ENCODE measurements at places on chromosomes 12 and 14.

- no peak for DNase-seq
These were observed 73.7 kb upstream of the RAP1B start for GRCh38 chr12:68536885-68537485.

DNA sequence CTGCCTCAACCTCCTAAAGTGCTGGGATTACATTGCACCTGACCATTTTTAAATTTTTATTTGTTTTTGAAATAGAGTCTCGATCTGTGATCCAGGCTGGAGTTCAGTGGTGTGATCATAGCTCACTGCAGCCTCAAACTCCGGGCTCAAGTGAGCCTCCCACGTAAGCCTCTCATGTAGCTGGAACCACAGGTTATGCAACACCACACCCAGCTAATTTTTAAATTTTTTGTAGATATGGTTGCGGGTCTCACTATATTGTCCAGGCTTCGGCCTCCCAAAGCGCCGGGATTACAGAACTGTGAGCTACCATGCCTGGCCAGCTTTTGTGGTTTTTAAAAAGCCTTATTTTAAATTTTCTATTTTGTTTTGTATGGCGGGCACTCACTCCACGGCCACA lies 2.2 kb upstream of the DRAM1 start:
- no peak for DNase-seq

GRCh38 chr12:40032433-40033241 lies 73.2 kb downstream of the SLC2A13 start:
- no peak for DNase-seq

DNA sequence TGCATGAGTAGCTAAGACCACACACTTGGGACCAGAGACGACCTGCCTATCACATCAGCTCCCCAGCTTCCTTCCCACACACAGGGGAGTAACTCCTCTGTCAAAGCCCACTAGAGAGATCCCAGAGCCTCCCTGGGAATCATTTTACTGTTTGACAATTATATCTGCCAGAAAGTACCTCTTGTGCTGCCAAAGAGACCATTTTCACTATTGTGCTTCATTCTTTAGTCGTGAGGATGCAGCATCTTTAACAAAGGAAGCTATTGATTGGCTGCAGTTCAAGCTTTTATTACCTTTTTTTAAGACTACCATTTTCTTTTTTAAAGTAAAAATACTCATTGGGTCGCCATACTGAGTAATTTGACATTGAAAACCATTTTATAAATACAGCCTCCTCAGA lies 194.5 kb upstream of the RGS6 start:
- no peak for DNase-seq

- DNase-seq: no peak
These were observed 30.6 kb downstream of the USP15 start for GRCh38 chr12:62290846-62291245.

DNA sequence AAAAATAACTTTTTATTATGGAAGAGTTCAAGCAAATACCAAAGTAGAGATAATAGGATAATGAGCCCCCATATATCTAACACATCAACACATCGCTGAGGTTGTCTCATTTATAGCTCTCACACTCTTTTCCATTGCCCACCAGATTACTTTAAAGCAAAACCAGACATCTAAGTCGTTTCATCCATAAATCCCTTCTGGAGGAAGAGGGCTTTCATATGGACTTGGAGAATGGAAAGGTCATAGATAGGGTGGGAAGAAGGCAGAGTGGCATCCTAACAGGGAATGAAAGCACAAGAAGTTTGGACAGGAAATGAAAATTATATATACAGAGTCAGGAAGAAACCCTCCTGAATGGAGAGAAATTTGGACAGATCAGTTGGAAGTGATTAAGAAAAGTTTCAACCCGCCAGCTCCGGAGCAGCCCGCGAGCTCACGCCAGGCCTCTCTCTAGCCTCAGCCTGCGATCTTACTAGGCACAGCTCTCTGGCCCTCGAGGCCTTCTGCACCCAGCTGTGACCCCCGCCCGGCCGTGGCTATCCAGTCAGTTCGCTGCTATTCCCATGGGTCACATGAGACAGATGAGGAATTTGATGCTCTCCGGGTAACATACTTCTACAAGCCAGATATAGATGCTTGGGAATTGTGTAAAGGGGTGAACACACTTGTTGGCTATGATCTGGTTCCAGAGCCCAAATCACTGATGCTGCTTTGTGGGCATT lies 48.4 kb upstream of the NID2 start:
- DNase-seq: peak; percentile 60

DNA sequence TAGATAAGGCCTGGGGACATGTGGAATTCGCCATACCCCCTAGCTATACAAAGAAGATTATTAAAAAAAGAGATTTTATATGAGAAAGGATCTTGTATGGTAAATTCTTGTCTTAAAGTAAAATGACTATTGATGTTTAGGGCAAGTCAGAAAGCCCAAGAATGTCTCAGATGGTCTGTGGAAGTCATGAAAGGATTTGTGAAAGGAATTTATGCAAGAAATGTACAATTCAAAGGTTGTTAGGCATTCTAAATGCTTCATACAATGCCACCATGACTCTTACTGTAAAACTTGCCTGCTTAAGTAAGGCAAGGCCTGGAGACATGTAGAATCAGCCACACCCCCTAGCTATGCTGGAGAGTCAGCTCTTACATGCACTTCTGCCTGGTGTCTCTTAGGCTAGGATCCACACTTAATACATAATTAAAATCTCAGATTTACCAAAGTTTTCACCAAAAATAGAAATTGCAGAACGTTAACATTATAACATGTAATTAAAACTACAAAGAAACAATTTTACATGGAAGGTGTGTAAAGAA lies 8.9 kb upstream of the ETNK1 start:
- DNase-seq: no peak

- no peak for DNase-seq
These were observed 27.6 kb downstream of the BCL11B start for GRCh38 chr14:99244367-99244901.

GRCh38 chr12:89880690-89881350 lies 172.2 kb upstream of the ATP2B1 start:
- no peak for DNase-seq

GRCh38 chr12:54147186-54147585 lies 41.6 kb downstream of the SMUG1 start:
- no peak for DNase-seq

DNA sequence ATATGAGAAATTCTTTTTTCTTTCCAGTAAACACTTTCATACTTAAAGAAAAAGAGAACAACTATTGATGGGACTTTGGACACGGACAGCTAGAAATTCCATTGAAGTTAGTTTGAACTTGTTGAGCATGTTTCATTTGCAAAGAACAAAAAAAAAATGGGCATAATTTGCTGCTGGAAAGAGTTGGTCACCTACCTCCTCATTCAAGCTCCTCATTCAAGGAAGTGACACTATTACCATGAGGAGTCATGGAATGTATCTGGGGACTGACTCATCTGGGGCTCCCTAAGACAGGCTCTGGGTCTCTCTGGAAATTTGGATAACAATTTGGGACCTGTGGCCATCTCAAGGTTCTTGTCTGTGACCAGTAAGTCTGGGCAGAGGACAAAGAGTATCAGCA lies 50.4 kb downstream of the KICS2 start:
- peak; percentile 26 for DNase-seq

DNA sequence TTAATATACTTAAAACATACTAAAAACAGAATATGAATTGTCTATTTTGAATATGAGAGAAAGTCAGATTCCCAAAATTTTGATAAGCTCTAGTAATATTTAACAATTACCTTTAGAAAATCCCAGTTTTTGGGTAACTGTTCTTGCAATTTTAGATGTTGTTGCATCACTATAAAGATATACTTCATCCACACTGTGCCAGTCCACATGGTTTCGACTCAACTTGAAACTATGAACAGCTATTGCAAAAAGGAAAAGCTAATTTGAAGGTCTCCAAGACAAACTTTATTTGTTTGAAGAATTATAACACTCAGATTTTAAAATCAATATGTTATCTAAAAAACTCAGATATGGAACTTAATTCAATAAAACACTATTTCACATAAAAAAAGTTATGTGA lies 59.9 kb downstream of the DDHD1 start:
- DNase-seq: no peak

- no peak for DNase-seq
These were observed 1050.0 kb downstream of the GALC start for GRCh38 chr14:86942936-86943335.

- DNase-seq: peak; percentile 72
These were observed 30.9 kb upstream of the IRF2BPL start for GRCh38 chr14:77059276-77059915.

GRCh38 chr12:52622349-52622748 lies 4.0 kb upstream of the KRT73 start:
- no peak for DNase-seq

- DNase-seq: no peak
These were observed 103.8 kb downstream of the SLC16A7 start for GRCh38 chr12:59699421-59700152.
